ENCODE measurements at places on chromosomes 5 and 9.

DNA sequence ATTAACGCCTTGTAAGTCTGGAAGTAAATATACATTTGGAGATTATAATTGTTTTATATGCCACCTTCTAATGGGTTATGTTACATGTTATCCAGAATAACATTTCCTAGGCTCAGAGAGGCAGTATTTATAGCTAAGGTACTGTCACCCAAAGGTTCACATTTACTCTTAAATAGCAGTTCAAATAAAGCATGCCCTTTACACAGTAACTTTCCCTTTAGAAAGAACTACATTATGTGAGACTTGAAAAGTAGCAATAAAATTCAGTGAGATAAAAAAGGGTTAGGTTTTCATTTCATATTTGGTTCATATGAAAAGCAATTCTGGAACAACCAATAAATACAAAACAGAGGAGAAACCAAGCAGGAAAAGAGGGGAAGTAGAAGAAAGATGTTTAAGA is 35.1 kb downstream of the SKIC3 start:
- no peak for DNase-seq

GRCh38 chr9:35267710-35268109 is 105.9 kb downstream of the UNC13B start:
- DNase-seq, result no peak

DNA sequence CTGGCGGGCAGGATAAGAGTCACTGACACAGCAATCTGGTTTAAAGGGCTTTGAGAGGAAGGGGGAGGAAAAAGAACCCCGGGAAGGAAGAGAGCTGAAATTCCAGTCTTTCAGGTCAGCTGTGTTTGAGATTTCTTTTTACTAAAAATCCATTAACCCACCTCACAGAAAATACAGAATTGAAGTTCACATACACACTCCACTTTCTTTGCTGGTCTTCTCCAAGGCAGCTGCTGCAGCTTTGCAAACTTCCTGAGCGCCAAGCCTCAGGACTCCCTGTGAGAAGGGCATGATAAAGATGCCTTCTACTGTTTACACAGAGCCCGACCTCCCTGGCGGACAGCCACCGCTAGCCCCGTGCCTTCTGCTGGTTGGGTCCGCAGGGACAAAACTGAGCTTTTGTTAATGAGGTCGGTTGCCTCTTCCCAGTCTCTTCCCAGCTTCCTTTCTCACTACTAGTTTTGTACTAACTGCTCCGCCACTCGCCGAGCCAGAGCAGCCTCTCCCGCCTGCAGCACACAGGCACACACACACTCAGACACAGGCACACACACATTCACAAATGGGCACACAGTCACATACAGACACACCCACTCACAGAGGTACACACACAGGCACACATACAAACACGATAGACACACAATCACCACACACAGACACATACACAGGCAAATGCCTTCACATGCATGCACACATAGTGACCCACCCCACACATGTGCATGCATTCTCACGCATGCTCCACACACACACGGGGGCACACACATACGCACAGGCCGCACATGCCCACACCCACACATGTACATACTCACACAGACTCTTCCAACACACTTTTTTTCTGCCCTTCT is at the start of gene FREM1:
TSS of gene FREM1 (minus strand) at position 468 of the 845 bp plus-strand sequence. CDS start 41,451 bp downstream, outside the sequence.
- no peak for DNase-seq

DNA sequence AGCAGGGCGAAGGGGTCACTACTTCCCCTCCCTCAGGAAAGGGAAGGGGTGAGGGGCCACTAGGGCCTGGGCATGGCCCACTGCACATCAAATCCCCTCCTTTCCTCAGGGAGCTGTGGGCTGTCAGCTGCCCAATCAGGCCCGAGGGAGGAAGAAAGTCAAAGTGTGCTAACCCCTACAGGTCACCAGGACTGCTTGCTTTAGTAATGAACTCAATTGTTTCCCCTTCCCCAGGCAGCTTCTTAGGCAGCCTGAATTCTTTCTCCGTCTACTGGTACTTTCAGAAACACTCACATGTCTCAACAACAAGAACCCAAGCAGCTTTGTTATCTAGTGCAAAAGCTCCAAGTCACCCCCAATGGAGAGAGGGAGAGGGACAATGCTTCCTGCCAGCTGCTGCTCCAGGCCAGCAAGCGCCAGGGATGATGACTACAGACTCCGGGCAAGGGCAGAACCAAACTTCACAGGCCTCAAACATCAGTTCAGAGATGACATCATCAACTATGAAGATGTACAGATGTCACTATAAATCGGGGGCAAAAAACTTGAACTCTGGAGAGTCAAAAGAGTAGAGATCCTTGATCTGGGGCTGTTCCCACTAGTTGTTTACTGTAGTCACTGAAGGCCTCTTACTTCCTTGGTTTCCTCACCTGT is 100.7 kb downstream of the SLIT3 start:
- no peak for DNase-seq

DNA sequence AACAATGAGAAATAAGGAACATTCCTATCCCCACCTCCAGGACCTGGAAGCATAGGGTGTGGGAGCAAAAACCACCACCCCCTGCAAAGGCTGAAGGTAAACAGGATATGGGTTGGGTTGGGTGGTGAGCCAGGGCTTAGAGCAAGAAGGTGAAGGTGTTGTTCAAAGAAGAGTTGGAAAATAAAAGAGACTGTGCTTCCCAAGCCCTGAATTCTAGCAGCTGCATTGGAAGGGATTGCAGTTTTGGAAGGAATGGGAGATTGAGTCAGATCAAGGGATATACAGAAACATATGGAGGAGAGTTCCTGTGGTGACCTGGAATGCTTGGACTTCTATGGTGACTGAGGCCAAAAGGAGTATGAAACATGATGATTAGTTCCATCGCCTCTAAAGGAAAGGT is 24.7 kb upstream of the MTAP start:
- no peak for DNase-seq
